CD4-positive, alpha-beta T cell (primary cell): ENCODE measurements at places on chromosomes 11 and 22. TPM values are rescaled to one million over a fixed set of nuclear protein-coding genes. Genes with fewer than 3 reads are reported as not detected.
A peak's percentile ranks its signal among the peaks of the same experiment; 100 is the strongest.

The UBQLN3 gene
- total RNA-seq = 0.08 TPM

The APOBEC3F gene
- total RNA-seq = 4.3 TPM

The PATE2 gene
- total RNA-seq = not detected

The CYTH4 gene
- 138 TPM for total RNA-seq

- no peak for DNase-seq
- H3K27ac ChIP-seq = no peak overlapping the region
- H3K27me3 ChIP-seq = no peaks in the 10 kb centered on the region
- no peak overlapping the region for H3K4me3 ChIP-seq
Measured at GRCh38 chr11:129146191-129146590, 45.9 kb downstream of the ARHGAP32 start.

DNA sequence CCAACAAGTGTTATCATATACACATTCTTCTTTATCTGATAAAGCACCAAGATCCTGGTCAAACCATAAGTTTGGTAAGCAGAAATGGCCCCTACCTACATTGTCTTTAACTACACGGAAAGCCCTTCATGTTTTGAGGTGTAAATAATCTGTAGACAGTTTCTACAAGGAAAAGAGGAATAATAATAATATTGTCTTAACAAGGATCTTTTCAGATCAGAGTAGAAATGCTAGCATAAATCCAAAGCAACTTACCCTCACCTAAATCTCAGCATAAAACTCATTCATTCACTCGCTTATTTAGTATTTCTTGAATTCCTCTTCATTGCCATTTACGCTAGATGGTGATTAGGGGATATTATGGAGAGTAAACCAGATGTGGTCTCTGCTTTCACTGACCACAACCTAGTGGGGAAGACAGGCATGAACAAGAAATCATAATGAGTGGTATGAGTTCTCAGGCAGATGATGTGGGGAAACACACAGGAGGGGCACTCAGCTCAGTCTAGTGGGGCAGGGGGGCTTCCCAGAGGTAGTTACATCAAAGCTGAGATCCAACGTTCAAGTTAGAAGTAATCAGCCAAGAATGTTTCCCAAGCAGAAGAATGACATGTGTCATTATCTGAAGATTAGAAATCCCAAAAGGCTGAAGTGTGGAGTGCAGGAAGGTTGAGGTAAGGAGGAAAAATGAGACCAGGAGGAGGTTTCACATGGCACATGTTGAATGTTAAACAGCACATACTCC lies 65.4 kb upstream of the ZC3H12C start:
- H3K36me3 ChIP-seq = no peaks in the 10 kb centered on the region
- DNase-seq = no peak
- no peak overlapping the region for H3K27ac ChIP-seq
- no peak overlapping the region for H3K4me3 ChIP-seq

GRCh38 chr11:88508418-88508758 lies 170.9 kb upstream of the CTSC start:
- peaks cover 57% of the 10 kb centered on the region for H3K27me3 ChIP-seq
- H3K4me3 ChIP-seq = peak overlapping the region; percentile 11
- peaks cover 8% of the 10 kb centered on the region for H3K4me1 ChIP-seq
- H3K36me3 ChIP-seq = no peaks in the 10 kb centered on the region
- no peak for DNase-seq

- H3K4me1 ChIP-seq = peaks cover 26% of the 10 kb centered on the region
- no peak overlapping the region for H3K27ac ChIP-seq
- H3K4me3 ChIP-seq = no peak overlapping the region
- H3K27me3 ChIP-seq = no peaks in the 10 kb centered on the region
- no peaks in the 10 kb centered on the region for H3K36me3 ChIP-seq
Measured at GRCh38 chr11:62108017-62108750, 15.6 kb upstream of the INCENP start.

DNA sequence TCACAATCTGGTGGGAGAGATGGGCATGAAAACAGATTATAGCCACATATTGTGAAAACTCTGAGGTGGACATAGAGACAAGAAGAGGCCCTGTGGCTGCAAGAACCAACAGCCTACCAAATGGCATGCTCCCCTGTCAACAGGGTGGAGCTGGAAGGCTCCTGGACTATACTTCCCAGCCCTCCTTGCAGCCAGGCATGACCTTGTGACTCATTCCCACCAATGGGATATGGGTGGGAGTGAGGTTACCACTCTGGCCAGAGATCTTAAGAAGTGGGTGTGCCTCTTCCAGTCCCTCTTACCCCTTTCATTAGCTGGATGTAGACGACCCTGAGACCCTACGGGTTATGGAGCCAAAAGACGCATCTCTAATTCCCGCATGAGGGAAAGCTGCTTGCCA lies 126.4 kb upstream of the ZBED5 start:
- H3K27me3 ChIP-seq = peaks cover 4% of the 10 kb centered on the region
- H3K4me3 ChIP-seq = no peak overlapping the region
- H3K4me1 ChIP-seq = no peaks in the 10 kb centered on the region
- no peak for DNase-seq
- H3K36me3 ChIP-seq = no peaks in the 10 kb centered on the region

DNA sequence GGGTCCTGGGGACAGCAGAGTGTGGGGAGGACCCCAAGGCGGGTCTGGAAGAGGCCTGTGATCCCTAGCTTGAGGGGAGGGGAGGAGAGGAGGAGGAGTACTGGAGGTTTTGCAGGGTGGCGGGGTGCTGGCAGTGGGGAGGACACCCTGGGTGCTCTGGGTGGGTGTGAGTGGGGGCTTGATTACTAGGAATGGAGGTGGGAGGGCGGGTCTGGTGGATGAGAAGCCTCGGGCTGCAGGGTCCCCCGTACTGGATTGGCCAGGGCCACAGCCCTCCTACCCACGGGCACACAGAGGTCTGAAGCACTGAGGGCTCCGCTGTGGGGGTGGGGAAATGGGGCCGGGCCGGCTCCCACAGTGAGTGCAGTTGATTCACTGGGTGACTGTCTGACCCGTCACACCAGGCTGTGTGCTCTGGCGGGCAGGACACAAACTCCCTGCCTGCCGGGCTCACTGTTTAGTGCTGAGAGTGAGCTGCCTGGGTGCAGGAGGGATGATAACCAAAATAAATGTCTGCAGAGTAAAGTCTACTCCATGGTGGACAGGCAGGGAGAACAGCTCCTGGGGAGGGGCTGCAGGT lies 114.2 kb downstream of the CACNA1I start:
- no peak overlapping the region for H3K4me3 ChIP-seq
- DNase-seq = no peak
- H3K27ac ChIP-seq = no peak overlapping the region
- H3K27me3 ChIP-seq = peaks cover 2% of the 10 kb centered on the region
- no peaks in the 10 kb centered on the region for H3K4me1 ChIP-seq
- peaks cover 18% of the 10 kb centered on the region for H3K36me3 ChIP-seq

DNA sequence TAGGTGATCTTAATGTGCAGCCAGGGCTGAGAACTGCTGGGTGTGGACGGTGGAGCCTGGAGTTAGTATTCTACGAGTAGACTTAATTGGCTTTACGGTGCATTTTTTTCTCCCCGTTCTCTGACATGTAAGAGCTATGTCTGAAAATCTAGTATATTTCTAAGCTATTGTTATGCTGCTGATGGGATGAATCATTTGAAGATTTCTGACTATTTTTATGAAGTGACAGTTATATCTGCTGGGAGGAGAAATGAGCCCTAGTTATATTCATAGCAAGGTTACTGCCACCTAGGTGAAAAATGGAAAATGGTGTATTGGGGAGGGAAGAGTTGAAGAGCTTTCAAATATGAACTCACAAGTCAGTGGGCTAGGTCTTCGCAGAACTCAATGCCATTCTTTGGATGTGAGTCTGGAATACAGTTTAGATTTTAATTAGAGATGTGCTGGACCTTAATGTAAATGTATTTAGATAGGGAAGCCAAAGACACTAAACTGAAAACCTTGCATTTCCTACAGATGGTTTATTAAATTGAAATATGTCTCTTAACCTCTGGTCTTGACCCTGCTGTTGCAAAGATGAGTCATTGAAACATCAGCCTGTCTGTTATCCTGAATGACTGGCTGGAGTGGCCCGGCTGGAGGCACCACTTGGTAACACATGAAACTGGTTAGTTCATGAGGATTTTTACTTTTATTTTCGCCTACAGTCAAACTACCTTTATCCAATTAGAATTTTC lies 293.7 kb downstream of the DDX10 start:
- H3K27me3 ChIP-seq = no peaks in the 10 kb centered on the region
- H3K36me3 ChIP-seq = no peaks in the 10 kb centered on the region
- H3K4me3 ChIP-seq = no peak overlapping the region
- H3K27ac ChIP-seq = no peak overlapping the region
- no peak for DNase-seq

GRCh38 chr11:75982309-75982708 lies 167.3 kb downstream of the UVRAG start:
- peaks cover 10% of the 10 kb centered on the region for H3K36me3 ChIP-seq
- no peaks in the 10 kb centered on the region for H3K27me3 ChIP-seq
- H3K4me3 ChIP-seq = no peak overlapping the region
- H3K4me1 ChIP-seq = no peaks in the 10 kb centered on the region

DNA sequence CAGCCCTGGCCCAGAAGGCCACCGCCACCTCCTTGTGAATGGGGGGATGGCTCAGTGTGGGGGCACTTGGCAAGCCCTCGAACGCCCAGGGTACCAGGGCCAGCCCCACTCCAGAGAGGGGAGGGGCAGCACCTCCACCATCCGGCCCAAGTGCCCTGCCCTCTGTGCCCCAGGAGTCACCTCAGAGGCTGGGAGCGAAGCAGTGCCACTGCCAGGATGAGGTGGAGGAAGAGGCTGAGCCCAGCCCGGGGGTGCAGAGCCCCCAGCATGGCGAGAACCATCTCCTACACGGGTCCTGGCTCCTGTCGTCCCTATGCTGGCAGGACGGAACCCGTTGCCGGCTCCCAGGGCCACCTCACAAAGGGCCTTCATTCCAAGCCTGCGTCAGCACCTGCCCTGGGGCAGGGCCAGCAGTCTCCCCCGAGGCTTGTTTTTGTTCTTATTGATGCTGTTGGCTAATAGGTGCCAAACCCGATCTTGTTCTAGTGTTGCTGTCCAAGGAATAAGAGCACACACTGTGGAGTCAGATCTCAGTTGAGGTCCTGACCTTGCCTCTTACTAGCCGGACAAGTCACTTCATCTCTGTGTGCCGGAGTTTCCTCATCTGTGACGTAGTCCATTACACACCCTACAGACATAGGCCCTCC lies at the start of gene FREY1:
Gene FREY1, minus strand, starts transcription at position 307 of the 647 bp plus-strand sequence. Its CDS starts 26 bp downstream, at position 281.
- peaks cover 32% of the 10 kb centered on the region for H3K36me3 ChIP-seq
- H3K4me3 ChIP-seq = no peak within 1 kb of the TSS
- H3K27ac ChIP-seq = no peak within 1 kb of the TSS
- peaks cover 14% of the 10 kb centered on the region for H3K4me1 ChIP-seq
- no peaks in the 10 kb centered on the region for H3K27me3 ChIP-seq

DNA sequence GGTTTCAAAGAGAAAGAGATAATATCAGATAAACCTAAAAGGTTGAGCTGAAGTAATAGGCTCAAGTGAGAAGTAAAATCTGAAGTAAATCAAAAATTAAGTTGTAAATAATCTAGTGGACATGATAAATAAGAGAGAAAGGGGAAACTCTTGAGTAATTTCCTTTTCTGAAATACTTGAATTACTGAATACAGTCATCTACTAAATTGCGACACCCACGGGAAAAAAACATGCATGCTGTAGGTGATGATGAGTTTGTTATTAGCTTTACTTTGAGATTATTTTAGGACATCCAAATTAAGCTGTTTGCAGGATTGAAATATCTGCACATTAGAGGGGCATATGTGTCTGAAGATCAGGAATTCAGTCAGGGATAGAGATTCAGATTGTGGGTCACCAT lies 50.0 kb upstream of the CARD18 start:
- no peaks in the 10 kb centered on the region for H3K27me3 ChIP-seq
- DNase-seq = no peak
- no peak overlapping the region for H3K4me3 ChIP-seq
- no peaks in the 10 kb centered on the region for H3K4me1 ChIP-seq
- H3K27ac ChIP-seq = no peak overlapping the region

DNA sequence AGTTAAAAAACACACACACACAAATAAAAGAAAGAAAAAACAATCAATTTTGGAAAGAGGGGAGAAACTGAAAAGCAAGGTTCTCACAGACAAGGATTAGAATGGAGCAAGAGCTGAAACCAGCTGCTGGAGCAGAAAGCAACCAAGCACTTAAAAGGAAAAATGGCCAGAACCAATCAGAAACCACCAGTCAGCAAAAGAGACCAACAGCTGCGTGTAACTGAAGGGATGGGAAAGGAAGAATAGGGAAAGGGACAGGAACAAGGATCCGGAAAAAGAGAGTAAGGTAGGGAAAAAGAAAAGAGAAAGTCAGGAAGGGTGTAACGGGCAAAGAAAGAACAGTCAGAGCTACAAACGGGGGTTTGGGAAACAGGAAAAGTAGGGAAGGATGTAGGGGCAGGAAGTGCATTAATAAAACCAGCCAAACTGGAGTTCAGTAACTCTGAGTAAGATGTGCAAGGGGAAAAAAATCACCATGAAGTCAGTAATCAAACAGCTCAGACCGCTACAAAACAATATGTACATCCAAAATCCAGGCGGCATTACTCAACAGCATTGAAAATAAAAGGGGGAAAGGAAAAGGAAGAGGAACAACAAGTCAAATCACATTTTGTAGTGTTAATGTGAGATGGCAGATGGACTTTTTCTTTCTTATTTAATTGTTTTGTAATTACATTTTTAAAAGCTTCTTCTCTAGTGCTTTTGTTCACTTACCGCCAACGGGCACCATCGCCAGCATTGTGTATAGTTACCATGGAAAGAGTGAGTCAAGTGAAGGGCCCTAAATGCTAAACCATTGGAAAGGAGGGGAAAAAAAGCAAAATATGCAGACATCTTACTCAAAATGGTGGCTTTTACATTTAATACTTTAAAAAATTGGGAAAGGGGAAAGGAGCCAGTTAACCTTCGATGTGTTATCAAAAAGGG lies 49.2 kb downstream of the APOL5 start:
- H3K4me1 ChIP-seq = no peaks in the 10 kb centered on the region
- no peak overlapping the region for H3K27ac ChIP-seq
- H3K36me3 ChIP-seq = no peaks in the 10 kb centered on the region
- no peaks in the 10 kb centered on the region for H3K27me3 ChIP-seq
- DNase-seq = no peak

DNA sequence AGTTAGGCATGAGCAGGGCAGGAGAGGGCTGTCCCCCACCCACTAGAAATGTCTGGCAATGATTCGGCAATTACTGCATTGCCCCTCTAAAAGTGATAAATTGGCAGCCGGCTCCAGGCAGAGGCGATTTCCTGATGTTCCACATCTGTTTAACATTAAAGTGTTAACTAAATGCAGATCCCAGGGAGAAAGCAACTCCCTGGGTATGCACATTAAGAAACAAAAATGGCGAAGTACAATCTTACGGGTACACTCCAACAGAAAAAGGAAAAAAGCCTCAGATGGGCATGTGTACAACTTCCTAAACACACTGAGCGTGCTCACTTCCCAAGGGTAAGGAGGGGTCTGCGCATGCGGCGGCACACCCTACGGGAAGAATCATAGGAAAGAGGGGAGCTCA lies 314.4 kb downstream of the CASP12 start:
- no peaks in the 10 kb centered on the region for H3K36me3 ChIP-seq
- no peaks in the 10 kb centered on the region for H3K4me1 ChIP-seq
- no peak overlapping the region for H3K27ac ChIP-seq
- no peak overlapping the region for H3K4me3 ChIP-seq
- H3K27me3 ChIP-seq = no peaks in the 10 kb centered on the region
